Activated CD4-positive, alpha-beta T cell treated with anti-CD3 and anti-CD28 coated beads, Interleukin-2, Interleukin-4, amounts not matched to agents 100 ng/mL and 50 ng/mL, durations not matched to agents 16 hours and 8 hours (primary cell): ENCODE measurements at places on chromosomes 7 and 10.

DNA sequence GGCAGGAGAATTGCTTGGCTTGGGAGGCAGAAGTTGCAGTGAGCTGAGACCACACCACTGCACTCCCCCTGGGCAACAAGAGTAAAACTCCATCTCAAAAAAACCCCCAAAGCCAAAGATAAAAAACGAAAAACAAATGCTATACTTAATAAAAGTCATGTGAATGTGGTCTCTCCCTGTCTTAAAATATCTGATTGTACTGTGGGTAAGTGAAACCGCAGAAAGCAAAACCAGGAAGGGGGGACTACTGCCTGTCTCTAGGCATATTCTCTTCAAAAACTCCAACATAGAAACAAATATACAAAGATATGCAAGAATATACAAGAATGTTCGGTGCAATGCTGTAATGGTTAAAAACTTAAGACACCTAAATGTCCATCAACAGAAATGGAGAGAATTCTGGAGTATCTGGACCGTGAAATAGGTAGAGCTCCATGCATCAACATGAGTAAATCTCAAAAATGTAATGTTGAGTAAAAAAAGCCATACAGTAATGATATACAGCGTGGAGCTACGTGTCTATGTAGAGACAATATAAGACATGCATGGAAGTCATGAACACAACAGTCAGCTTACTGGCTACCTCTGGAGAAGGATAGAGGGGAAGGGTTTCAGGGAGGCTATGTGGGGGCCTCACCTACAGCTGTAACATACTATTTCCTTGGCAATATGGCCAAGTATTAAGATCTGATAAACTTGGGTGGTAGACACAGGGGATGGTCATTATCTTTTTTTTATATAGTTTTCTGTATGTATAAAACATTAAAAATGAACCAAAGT is 2.1 kb downstream of the ZNF394 start:
- DNase-seq = no peak

DNA sequence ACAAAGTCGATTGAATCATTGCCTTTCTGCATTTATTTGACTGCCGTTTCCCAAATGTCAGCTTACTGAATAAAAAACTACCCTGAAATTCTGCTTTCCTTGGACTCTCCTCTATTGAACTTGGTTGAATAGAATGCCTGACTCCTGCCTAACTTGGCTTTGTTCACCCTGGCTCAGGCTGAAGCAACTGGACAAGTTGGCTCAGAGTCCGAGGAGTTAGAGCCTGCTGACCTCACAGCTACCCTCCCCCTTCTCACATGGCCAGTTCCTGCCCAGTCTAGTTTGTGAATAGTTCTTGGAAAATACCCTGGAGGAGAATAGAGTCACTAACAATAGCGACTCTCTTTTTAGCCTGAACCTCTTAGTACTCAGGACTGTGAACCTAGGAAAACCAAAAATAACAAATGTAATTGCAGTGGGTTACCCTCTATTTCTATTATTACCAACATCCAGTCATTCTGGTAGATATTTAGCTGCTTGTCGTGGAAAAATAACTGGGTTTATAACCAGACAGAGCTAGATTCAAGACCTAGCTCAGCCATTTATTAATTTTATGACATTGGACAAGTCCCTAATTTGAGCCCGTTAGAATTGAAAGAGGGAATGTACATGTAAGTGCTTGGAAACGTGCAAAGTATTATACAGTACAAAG is 17.3 kb upstream of the NRBF2 start:
- DNase-seq = no peak

GRCh38 chr7:140722254-140722653 is 25.7 kb downstream of the NDUFB2 start:
- no peak for DNase-seq

DNA sequence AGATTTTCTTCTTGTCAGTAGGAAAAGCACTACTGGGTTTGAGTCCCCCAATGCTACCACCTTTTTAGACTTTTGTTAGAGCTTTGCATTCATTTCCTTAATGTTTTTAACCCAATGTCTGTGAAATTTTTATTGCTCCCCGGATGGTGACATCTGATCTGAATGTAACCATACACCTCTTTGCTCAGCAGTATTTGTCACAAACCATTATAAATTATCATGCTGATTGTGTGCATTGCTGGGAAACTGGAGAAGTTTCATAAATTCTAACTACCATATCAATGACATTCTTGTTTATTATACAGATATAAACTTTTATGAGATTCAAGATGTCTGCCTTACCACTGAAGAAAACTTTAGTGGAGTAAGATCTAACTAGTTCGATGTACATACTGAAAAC is 8.5 kb downstream of the NRP1 start:
- DNase-seq = no peak

DNA sequence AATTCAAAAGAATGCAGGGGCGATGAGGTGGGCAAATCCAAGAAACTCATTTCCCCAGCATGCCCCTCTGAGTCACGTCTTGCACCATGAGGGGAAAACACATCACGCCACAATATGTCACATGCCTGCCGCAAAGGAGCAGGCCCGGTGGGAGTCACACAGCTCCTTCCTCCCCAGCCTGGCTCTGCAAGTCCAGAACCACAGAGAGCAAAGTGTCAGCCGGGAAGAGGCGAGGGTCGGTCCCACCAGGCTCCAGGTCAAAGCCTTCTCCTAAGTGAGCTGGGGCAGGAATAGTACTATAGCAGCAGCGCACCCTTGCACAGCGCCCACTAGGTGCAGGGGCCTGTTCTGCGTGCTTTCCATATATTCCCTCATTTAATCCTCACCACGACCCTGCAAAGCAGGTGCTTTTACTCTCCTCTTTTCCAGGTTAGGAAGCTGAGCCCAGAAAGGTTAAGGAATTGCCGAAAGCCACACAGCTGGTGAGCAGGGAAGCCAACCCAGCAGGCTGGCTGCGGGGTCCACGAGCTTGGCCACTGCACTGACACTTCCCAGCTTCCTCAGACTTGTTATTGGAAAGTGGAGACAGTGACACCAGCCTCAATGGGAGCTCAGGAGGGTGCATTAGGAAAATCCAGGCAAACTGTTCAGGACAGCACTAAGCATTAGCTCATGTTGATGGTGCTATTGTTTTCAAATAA is 94.0 kb upstream of the ZMIZ1 start:
- DNase-seq = peak; percentile 55
